Stimulated activated CD8-positive, alpha-beta memory T cell treated with anti-CD3 and anti-CD28 coated beads, Interleukin-15, amount 100 ng/mL, for 24 hours (primary cell): ENCODE measurements at places on chromosomes 2 and 18.

DNA sequence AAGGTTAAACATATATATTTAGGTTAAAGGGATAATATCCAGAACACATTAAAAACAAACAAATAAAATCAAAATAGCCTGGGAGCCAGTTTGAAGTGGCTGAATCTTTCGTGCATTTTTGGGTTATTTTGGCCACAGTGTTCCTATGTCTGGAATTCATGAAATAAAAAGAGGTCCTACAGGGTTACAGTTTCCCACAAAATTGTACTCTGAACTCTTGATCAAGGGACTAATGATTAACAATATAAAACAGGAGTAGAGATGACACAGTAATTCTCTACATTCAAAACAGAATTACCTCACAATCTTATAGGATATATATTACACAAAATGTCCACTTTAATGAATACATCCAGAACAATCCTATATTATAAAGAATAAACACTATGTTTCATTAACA lies 24.9 kb downstream of the VPS4B start:
- no peak for DNase-seq

- no peak for DNase-seq
Measured at GRCh38 chr2:231152800-231153557, 28.1 kb upstream of the HTR2B start.

GRCh38 chr18:55119434-55119833 lies 160.2 kb upstream of the CCDC68 start:
- DNase-seq: no peak

DNA sequence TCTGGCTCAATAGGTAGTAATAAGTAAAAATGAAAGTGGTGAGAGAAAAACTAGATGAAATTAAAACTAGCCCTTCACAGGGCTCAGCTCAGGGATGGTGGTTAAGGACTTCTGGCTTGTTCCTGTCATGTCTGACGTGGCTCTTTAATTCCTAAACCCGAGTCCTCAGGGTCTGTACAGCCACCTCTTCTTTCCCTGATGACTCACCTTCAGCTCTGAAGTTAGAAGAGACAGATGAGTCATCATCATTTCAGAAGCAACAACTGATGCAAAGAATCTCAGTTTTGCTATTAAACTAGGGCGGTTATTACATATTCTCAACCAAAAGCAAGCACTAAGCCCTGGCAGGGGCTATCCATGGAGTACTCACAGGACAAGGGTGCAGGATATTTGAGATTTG lies 24.0 kb upstream of the ITGB6 start:
- DNase-seq: no peak

DNA sequence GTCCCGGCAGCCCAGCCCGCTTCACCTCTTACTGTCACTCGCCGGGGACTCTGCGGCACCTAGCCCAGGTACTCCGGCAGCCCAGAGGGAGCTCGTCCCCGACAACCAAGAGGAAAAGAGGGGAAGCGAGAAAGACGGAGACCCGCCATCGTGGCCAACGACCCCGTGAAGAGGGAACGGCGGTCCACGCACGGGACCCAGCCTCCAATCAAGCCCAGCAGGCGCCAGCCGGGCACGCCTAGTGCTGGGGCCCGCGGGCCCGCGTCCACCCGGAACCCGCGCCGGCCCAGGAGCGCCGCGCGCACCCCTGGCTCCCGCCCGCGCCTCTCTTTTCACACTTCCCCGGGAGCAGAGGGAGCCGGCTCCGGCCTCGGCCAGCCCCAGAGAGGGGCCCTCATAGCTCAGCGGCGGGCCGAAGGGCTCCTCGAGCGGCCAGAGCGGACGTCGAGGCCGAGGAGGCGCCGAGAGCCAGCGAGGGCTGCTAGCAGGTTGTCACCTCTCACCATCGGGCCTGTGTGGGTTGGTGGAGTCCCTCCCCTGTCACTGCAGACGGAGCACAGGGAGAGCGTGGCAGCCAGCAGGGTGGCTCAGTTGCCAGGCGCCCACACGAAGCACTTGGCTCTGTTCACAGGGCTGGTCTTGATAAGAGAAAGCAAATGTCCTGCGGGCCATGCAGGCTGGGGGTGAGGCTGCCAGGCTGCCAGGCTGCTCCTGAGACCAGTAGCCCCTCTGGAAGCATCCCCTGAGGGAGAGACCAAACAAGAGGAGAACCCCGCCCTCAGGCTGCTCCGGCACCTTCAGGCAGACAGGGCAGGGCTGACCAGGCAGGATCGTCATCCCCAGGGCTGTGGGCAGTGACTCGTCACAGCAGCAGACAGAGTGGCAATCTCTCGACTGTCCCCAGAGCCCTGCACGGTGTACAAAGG lies 36.9 kb upstream of the KLF11 start:
- DNase-seq: no peak

DNA sequence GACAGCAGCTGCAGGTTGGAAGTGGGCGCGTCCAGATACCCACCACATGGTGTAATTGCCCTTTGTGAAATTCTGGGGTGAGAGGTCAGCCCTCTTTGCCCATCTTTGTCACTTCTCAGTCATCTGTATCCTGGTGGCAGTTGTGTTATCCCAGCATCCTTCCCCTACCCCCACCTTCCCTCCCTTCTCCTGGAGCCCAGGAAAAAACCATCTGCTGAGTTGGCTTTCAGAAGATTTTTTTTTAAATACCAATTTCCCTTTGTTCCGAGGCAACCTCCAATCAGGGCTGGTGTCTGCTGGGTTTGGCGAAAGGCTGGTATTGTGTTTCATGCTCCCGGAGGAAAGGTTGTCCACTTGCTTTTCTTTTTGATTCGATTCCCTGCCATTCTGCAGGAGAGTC lies 35.2 kb downstream of the SETBP1 start:
- no peak for DNase-seq

DNA sequence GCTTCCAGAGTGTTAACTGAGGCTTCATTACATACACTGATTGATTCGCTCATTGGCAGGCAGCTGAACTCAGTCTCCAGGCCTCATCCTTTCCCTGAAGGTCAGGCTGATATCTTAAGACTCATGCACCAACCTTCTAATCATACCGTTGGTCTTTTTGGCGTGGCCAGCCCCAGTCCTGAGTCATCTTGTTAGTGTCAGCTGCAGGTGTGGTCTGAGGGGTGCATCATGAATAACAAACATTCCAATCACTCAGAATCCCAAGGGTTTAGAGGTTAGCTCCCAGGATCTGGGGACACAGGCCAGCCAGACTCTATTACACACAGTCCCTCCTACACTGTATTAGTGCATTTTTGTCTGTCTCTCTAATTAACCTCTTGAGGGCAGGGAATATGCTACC lies 271.5 kb downstream of the HRH4 start:
- no peak for DNase-seq

GRCh38 chr2:200253639-200254038 lies 52.9 kb upstream of the SPATS2L start:
- DNase-seq: no peak

DNA sequence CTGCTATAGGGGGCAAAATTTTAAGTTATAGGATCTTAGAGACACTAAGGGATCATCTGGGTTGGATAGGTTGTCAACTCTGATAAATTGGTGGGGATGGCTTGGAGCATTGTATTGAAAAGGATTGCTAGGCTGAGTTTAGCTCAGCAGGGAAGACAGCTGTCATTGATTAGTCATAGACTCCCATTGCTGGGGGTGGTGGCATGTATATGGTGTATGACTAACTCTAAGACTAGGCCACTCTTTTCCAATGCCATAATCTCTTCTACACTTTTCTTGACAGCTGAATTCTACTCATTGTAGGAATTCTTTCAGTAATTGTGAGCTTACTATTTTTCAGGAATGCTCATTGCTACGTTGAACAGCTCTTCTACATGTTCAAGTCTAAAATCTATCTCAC lies 81.3 kb upstream of the PELI1 start:
- DNase-seq: no peak

- no peak for DNase-seq
Measured at GRCh38 chr2:25897506-25897905, 19.2 kb upstream of the ASXL2 start.

DNA sequence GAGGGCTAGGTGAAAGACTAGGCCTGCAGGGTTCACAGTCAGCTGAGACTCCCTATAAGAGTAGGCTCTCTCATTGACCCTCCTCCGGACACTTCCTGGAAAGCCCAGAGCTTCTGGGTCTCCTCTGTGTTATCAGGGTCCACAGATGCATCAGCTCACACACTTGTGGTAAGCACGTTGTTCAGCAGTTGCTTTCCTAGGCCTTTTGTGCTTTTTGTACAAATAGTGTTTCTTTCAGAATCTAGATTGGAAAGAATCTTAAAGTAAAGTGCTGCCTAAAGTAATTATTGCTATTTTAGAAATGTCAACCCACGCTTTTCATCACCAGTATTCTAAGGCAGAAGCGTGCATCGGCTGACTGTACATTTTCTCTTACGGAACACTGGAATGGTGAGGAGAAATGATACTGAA lies 15.5 kb downstream of the SLC9A2 start:
- no peak for DNase-seq

GRCh38 chr18:8386669-8387380 lies 222.4 kb upstream of the RAB12 start:
- DNase-seq: no peak

DNA sequence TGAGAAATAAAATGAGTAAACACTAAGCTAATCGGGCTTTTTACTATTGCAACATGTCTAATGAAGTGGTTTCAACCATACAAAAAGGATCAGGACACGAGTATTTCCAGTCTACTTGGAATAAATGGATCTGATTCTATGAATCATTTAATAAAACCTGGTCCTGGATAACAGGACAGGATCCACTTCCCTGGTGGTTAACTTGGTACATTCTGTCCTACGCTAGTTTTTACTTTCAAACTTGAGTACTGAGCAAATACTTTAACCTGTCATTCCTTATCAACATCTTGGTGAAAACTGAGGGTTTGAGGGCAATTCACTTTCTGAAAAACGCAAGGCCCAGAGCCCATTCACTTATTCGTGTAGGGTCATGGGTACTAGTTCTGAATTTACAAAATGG lies 33.5 kb downstream of the CHST10 start:
- DNase-seq: no peak

DNA sequence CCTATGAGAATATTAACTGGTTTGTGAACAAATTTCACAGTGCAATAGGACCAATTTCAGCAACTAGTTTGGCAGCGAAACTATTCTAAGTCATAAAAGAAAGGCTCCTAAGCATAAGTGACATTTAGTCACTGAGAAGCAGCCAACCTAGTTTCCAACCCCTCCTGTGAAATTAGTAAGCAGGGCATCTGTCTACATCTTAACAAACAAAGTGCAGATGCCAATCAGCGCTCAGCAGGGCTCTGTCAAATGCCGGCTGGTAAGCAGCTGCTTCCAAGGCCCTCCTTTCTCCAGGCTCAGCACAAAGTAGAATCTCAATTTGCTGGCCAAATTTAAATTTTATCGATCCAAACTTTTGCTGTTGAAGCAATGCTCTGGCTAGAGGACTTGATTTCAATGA lies 124.7 kb downstream of the ICOS start:
- DNase-seq: no peak

DNA sequence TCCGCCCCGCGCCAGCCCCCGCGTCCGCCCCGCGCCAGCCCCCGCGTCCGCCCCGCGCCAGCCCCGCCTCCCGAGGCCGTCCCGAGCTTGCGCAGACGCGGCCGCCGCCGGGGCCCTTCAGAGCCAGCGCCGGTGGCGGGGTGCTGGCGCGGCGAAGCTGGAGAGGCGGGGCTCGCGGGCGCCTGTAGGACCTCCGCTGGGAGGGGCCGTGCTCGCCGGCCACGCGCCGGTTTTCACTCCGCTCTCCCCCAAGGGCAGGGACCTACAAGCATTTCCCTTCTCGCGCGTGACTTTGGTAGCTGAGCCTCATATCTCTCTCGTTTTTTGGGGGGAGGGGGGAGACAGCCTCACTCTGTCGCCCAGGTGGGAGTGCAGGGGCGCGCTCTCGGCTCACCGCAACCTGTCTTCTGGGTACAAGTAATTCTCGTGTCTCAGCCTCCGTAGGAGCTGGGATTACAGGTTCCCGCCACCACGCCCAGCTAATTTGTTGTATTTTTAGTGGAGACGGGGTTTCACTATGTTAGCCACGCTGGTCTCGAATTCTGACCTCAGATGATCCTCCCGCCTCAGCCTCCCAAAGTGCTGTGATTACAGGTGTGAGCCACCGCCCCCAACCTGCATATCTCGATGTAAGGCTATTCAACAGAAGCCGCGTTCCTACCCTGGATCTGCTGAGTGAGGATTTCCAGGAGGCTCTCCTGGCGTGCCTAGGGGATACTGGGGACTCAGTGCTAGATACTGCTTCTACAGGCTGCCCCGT lies at the start of gene ZNF514:
ZNF514 (minus strand) TSS at position 159 of the 760 bp plus-strand sequence. CDS start 6,595 bp downstream, outside the sequence.
- DNase-seq: peak; percentile 53

DNA sequence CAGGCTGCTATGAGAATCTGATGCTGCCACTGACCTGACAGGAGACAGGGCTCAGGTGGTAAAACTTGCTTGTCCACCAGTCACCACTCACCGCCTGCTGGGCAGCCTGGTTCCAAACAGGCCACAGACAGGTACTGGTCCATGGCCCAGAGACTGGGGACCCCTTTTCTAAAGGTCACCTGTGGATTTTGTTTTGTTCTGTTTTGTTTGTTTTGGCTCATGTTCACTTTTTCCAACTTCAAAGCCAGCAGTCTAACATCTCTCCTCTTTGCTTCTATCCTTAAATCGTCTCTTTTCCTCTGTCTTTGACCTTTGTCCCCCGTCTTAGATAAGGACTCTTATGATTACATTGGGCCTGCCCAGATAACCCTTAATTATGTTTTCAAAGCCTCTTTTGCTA lies 3.3 kb upstream of the CERKL start:
- DNase-seq: no peak

DNA sequence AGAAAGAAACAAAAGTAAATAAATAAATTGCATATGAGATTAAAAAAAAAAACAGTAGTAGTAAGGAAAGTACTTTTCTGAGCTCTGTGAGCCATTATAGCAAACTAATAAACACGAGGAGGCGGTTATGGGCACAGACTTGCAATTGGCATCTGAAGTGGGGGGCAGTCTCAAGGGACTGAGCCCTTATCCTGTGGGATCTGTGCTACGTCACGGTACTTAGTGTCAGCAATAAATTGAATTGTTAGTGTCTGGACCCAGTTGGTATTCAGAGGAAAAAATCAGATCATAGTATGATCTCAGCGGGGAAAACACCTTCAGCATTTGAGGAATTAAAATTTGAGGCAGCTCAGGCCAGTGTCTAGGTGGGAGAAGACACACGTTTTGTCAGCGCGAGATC lies 76.6 kb upstream of the TEX51 start:
- no peak for DNase-seq

DNA sequence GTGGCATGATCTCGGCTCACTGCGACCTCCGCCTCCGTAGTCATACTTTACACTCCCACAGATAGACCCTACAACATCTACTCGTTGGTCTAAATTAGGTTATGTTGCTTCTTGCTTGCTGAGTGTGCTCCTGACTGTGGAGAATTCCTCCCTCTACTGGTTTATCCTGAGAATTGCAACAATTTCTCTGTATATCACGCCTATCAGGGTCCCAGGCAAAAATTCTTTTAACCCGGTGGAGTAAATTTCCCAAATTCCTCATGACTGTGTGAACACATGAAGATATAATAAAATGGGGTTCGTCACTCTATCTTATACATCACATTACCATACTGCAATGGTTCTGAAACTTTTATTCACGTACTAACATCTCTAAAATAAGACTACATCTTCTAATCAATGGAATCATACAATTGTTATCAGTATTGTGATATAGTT lies 156.7 kb downstream of the EVA1A start:
- DNase-seq: no peak
